ENCODE measurements at places on chromosomes 1 and 21.

- no peak for DNase-seq
Observed at GRCh38 chr1:99279525-99279924, 15.2 kb downstream of the PLPPR4 start.

GRCh38 chr1:218078916-218079315 is 206.2 kb upstream of the RRP15 start:
- no peak for DNase-seq

GRCh38 chr1:203035111-203036000 is 9.1 kb downstream of the PPFIA4 start:
- no peak for DNase-seq

DNA sequence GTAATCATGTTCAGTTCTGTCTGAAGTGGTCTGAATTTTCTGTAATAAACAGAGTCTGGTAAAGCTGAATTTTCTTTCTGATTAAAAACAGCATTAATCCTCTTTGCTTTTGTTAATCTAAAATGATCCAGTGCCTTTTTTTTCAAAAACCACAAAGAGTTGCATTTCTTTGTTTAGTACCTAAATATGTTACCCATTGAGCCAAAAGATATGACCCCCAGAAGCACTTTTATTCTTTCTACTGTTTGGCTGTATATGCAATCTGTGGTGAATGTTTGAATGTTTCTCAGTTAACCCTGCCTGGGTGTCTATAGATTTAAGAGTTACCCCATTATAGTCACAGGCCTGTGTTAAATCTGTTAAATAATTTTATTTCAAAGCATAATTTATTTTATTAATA is 394.8 kb downstream of the PTPRC start:
- DNase-seq = no peak

DNA sequence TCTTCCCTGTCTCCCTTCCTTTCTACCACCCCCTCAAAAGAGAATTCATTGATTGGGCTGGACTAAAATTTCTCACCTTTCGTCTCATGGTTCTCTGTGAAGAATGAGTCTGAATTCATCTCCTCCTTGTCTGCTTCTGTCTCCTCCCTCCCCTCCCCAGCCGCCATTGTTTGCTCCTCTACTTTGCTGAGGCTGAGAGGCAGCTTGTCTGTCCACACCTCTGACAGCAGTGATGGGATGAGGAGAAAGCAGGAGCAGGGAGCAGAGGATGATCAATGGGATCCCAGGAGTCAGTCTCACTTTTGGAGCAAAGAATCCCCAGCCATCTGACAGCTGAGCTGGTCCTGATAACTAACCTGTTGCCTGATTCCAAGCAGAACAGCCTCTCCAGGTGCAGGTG is 2.5 kb downstream of the ILDR2 start:
- no peak for DNase-seq

DNA sequence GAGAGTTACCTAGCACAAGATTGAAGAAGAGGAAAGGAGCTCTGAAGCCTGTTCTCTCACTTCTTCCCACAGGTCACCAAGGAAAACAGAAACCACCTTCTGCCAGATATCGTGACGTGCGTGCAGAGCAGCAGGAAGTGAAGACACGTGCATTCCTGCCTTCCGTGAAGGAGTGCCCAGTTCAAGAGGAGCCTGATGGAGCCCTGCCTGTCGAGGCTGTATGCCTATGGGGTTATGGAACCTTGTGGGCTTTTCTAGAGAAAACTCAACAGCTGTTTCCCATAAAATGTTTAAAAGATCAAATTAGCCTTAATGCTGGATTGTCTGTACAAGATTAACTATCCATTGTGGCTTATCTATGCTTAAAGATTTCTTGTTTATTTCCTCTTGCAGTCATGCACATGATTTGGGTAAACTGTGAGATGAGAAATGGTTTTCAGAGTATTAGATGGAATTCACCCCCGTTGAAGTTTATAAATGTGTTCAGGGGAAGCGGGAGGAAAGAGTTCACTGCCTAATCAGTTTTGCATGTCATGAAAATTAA is 27.8 kb downstream of the NTPCR start:
- no peak for DNase-seq

GRCh38 chr1:202090994-202091393 is 31.7 kb upstream of the GPR37L1 start:
- DNase-seq = no peak

GRCh38 chr1:154468535-154469250 is 33.3 kb upstream of the TDRD10 start:
- DNase-seq = no peak

- DNase-seq = no peak
Observed at GRCh38 chr1:45430490-45430889, 60.5 kb downstream of the TESK2 start.

- DNase-seq = no peak
Observed at GRCh38 chr1:162358928-162359327, 17.7 kb downstream of the SPATA46 start.

DNA sequence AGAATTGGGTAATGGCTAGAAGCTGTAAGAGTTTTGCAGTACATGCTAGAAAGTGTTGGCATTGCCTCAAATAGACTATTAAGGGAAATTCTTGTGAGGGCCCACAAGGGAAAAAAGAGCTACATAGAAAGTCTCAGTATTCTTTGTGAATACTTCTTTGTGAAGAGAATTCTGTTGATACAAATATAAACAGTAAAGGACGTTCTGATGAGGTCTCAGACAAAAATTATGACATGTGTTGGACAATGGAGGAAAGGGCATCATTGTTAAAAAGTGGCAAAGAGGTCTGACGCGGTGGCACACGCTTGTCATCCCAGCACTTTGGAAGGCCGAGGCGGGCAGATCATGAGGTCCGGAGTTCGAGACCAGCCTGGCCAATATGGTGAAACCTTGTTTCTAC is 458.9 kb downstream of the NCAM2 start:
- no peak for DNase-seq

GRCh38 chr21:45118099-45118498 is 43.7 kb downstream of the ADARB1 start:
- DNase-seq = no peak

DNA sequence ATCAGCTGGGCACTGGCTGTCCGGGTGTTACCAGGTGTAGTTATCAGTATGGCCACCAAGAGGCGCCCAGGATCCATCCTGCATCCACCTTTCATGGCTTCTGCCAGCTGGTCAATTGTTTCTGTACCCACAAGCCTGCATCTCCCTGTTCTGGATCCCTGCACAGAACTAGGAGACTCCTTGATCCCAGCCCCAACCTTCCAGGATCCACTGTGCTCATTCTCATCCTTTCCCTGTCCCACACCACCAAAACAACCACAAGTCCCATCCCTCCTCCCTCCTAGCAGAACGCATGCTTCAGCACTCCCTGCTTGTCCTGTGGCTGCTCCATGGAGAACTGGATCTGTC is 27.2 kb upstream of the FOXE3 start:
- peak; percentile 64 for DNase-seq

GRCh38 chr1:221708987-221709386 is 32.9 kb downstream of the DUSP10 start:
- peak; percentile 65 for DNase-seq

DNA sequence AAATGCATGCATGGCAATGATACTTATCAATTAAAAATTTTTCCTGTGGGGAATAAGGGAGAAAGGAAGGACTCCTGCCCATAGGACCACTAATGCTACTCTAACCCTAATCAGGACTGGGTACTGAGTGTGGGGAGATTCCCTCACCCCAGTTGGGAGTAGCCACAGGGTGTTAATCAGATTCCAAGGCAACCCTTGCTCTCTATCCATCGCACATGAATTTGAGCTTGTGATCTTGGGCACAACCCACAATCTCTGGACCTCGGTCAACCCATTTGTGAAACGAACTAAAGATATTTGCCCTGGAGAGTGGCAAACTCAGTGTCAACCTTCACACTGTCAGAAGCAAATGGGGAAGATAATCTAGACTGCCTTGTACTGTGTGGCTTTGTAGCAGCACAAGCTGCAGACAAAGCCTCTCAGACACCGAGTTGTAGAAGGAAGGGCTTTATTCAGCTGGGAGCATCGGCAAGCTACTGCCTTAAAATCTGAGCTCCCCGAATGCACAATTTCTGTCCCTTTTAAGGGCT is 69.5 kb downstream of the SERINC2 start:
- no peak for DNase-seq

- no peak for DNase-seq
Observed at GRCh38 chr1:175303201-175303707, 110.7 kb upstream of the KIAA0040 start.

- no peak for DNase-seq
Observed at GRCh38 chr1:98881901-98882300, 122.8 kb downstream of the PLPPR5 start.

- no peak for DNase-seq
Observed at GRCh38 chr1:41497461-41498030, 13.1 kb upstream of the EDN2 start.

GRCh38 chr21:15140321-15141019 is 75.7 kb upstream of the NRIP1 start:
- DNase-seq = no peak

DNA sequence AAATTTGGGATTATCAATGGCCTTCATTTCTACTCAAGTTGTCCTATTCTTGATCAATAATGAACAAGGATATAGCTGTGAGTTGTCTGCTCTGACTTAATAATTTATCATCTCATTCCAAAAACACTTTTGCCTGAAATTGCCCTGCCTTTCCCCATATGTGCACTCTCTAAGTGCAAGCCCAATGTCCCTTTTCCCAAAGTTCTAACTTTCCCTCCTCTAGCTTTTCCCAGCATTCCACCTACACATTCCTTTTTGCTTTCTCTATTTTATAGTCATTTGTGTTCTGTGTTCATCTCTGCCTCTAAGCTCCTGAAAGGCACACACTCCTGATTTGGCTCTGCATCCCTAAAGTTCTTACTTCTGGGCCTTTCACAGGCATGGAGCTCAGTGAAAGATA is 34.7 kb downstream of the SUSD4 start:
- DNase-seq = no peak
